ENCODE measurements at places on chromosomes 2 and 18. TPM values are rescaled to one million over a fixed set of nuclear protein-coding genes. Genes with fewer than 3 reads are reported as not detected.

The NMUR1 gene
- 0.15 TPM for total RNA-seq

The LRRC30 gene
- total RNA-seq, result not detected

The SERPINB8 gene
- total RNA-seq, result 17.9 TPM

The DYSF gene
- 3.6 TPM for total RNA-seq

The CAPN14 gene
- total RNA-seq, result 0.31 TPM

The APLF gene
- total RNA-seq, result 3.6 TPM

The ASB18 gene
- total RNA-seq, result not detected

The RBFA gene
- 39.7 TPM for total RNA-seq

The CKAP2L gene
- total RNA-seq, result 19.6 TPM

The GAL3ST2 gene
- not detected for total RNA-seq

The GALNT14 gene
- total RNA-seq, result 0.74 TPM

The CDH7 gene
- not detected for total RNA-seq
